ENCODE measurements at places on chromosomes 7 and 10. TPM values are rescaled to one million over a fixed set of nuclear protein-coding genes. Genes with fewer than 3 reads are reported as not detected.
A peak's percentile ranks its signal among the peaks of the same experiment; 100 is the strongest.

DNA sequence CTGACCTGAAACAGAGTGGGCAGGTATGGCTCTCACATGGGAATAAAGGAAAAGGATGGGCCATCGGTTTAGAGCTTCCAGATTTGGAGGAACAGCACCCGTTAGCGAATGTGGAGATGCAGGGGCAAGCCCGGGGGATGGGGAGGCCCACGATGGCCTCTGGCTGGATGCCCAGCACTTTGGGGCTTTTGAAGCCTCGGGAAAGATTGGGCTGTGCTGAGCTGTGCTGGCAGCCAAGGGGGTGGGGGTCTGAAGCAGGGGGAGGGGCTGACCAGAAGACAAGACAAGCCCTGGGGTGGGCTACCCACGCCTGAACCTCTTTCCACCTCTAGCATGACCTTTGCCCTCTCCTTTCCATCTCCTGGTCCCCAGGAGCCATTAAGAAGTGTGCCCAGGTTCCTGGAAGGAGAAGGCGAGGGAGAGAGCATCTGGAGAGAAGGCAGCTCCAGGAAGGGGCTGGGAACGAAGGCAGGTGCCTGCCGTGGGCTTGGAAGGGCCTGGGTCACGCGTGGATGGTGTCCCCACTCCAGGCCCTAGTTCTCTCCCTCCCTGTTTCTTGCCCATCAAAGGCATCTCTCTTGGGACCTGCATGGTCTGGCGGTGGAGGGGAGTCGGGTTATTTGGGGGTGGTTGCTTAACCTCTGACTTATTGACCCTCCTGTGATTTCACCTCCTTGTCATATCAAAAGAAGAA, 39.7 kb downstream of the JAKMIP3 start:
- H3K27me3 ChIP-seq, result peaks cover 6% of the 10 kb centered on the region
- no peaks in the 10 kb centered on the region for H3K4me1 ChIP-seq
- no peak for DNase-seq
- no peak overlapping the region for H3K27ac ChIP-seq
- H3K4me3 ChIP-seq, result no peak overlapping the region
- no peaks in the 10 kb centered on the region for H3K36me3 ChIP-seq

DNA sequence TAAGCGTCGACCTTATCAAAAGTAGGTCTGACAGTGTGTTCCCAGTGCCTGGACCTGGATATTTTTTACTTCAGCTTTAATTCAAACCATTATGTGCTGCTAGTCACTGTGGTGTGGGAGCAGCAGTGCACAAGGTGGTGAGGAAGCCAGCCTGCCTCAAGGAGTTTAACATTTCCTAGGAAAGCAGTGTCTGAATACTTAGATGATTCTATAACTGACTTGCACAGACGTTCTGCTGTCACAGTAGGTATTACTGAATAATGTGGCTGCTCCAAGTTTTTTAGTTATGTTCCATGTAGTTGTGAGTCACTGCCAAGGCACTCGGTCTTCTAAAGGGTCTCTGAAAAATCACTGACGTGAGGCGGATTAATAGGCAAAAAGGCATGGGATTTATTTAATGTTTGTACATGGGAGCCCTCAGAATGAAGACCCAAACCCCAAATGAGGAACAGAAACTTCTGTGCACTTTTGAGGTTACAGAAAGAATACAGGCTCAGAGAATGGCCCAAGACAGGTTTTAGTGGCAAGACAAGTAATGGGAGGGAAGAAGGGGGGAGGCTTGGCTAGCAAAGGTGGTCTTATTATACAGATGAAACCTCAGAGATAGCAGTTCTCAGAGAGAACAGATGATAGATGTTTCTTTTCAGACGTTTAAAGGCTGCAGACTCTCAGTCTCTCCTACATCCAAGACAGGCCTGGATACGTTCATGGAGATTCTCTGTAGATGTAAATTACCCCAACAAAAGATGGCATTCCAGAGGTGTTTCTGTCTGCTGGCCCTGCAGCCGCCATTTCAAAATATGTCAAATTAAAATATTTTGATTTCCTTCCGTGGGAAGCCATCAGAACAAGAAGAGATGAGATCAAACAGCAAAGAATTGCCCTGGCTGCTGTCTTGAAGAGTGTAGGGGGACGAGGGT, 209.3 kb downstream of the SDK1 start:
- H3K27ac ChIP-seq, result no peak overlapping the region
- H3K4me1 ChIP-seq, result no peaks in the 10 kb centered on the region
- H3K27me3 ChIP-seq, result no peaks in the 10 kb centered on the region
- H3K36me3 ChIP-seq, result no peaks in the 10 kb centered on the region
- DNase-seq, result no peak
- no peak overlapping the region for H3K4me3 ChIP-seq

- DNase-seq, result no peak
- no peaks in the 10 kb centered on the region for H3K36me3 ChIP-seq
- no peaks in the 10 kb centered on the region for H3K27me3 ChIP-seq
- H3K4me3 ChIP-seq, result no peak overlapping the region
- H3K4me1 ChIP-seq, result no peaks in the 10 kb centered on the region
- no peak overlapping the region for H3K27ac ChIP-seq
Observed at GRCh38 chr7:127066974-127067373, 185.8 kb downstream of the GRM8 start.

GRCh38 chr10:48404646-48405045, 98.2 kb downstream of the MAPK8 start:
- no peaks in the 10 kb centered on the region for H3K27me3 ChIP-seq
- no peak for DNase-seq
- H3K4me1 ChIP-seq, result no peaks in the 10 kb centered on the region
- H3K36me3 ChIP-seq, result peaks cover under 1% of the 10 kb centered on the region
- no peak overlapping the region for H3K4me3 ChIP-seq

- peaks cover 33% of the 10 kb centered on the region for H3K27me3 ChIP-seq
- peak; percentile 78 for DNase-seq
- H3K27ac ChIP-seq, result no peak within 1 kb of the TSS
- H3K4me1 ChIP-seq, result peaks cover 20% of the 10 kb centered on the region
- peak within 1 kb of the TSS; percentile 47 for H3K4me3 ChIP-seq
Observed at GRCh38 chr10:52313933-52314821, at the start of gene DKK1. Gene DKK1 (plus strand): TSS chr10:52314281. CDS start chr10:52314435, 154 bp downstream.

DNA sequence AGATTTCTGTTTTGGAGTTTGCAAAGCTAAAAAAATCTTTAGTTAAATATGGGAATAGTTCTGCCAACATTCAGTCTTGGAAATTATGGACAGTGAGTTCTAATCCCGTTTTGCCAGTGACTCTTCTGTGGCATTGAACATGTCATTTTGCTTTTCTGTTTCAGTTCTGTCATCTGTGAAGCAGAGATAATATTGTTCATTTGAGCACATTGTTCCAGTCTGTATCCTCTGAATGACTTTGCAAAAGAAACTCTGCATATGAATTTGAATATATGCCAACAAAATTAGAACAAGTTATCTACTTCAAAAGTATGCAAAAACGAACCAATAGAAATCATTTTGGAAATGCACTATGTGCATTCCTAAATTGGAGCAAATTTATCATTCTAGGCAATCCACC, 746.0 kb upstream of the POT1 start:
- H3K36me3 ChIP-seq, result no peaks in the 10 kb centered on the region
- H3K27me3 ChIP-seq, result no peaks in the 10 kb centered on the region
- H3K27ac ChIP-seq, result no peak overlapping the region
- H3K4me3 ChIP-seq, result no peak overlapping the region
- DNase-seq, result no peak

DNA sequence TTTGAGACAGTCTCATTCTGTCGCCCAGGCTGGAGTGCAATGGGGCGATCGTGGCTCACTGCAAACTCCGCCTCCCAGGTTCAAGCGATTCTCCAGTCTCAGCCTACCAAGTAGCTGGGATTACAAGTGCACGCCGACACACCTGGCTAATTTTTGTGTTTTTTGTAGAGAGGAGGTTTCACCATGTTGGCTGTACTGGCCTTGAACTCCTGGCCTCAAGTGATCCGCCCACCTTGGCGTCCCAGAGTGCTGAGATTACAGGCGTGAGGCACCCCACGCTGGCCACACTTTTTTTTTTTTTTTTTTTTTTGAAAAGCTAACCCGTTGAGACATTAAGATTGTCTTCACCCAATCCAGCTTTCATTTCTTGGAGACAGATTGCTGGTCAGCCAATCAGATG, 2.1 kb downstream of the ZNF273 start:
- DNase-seq, result no peak
- H3K4me3 ChIP-seq, result no peak overlapping the region
- peaks cover 3% of the 10 kb centered on the region for H3K4me1 ChIP-seq
- no peak overlapping the region for H3K27ac ChIP-seq
- no peaks in the 10 kb centered on the region for H3K27me3 ChIP-seq

DNA sequence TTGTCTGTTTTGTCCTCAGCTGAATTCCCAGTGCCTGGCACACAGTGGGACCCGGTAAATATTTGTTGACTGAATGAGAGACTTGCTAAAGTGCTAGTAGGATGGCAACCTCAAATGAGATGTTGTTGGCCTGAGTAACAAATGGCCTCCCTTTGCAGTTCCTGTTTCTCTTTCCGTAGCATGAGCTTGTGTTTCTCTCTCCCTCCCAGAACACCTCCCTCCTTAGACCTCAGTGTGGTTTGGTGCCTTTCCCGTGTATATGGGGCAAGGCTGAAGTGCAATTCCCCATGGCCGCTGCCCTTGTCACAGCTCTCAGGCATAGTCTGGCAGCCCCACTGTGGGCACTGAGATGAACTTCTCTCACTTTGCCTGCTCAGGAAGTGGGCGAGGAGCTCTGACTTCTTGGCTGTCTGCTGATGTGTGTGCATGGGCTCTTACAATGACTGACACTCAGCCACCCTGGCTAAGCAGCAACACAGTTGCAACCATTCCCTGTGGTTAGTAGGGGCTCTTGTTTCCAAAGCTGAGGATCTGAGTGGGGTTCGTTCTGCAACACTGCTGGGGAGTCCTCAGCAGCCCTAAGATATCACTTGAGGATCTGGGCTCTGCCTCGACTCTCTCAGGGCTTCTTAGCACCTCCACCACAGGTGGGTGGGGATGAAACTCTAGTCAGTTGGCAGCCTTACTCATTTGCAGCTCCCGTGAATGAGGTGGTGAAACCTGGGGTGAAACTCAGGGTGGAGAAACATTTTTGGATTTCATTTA, 136.1 kb downstream of the ICA1 start:
- H3K4me1 ChIP-seq, result no peaks in the 10 kb centered on the region
- H3K27me3 ChIP-seq, result no peaks in the 10 kb centered on the region
- H3K27ac ChIP-seq, result peak overlapping the region; percentile 25
- H3K4me3 ChIP-seq, result no peak overlapping the region
- peak; percentile 67 for DNase-seq

DNA sequence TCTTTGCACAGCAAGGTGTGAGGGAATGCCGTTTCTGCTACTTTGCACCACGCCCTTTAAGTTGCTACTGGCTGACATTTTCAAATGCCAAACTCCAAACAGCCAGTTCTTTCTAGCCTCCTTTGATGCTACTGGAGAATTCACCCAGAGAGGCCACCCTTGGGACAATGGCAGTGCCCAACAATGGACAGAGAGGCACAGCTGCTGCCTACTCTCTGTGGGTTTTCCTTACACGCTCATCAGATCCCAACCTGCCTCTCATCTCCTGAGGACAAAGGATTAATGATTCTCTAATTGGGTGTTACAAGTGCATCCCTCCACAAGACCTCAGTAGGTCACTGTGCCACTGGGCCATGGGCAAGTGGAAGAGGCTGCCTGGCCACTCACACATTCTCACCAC, 105.8 kb downstream of the COBL start:
- no peak overlapping the region for H3K27ac ChIP-seq
- H3K4me3 ChIP-seq, result no peak overlapping the region
- no peaks in the 10 kb centered on the region for H3K4me1 ChIP-seq
- DNase-seq, result no peak
- H3K27me3 ChIP-seq, result no peaks in the 10 kb centered on the region
- H3K36me3 ChIP-seq, result no peaks in the 10 kb centered on the region

- H3K36me3 ChIP-seq, result no peaks in the 10 kb centered on the region
- H3K27me3 ChIP-seq, result peaks cover 29% of the 10 kb centered on the region
- H3K4me3 ChIP-seq, result no peak overlapping the region
- H3K4me1 ChIP-seq, result no peaks in the 10 kb centered on the region
- no peak for DNase-seq
Observed at GRCh38 chr7:129163875-129164544, 19.5 kb downstream of the TSPAN33 start.

GRCh38 chr7:92608380-92609322, 18.5 kb upstream of the FAM133B start:
- no peaks in the 10 kb centered on the region for H3K4me1 ChIP-seq
- peak; percentile 87 for DNase-seq
- no peaks in the 10 kb centered on the region for H3K36me3 ChIP-seq
- H3K27ac ChIP-seq, result no peak overlapping the region

GRCh38 chr7:46009211-46009610, 88.1 kb upstream of the IGFBP3 start:
- no peaks in the 10 kb centered on the region for H3K36me3 ChIP-seq
- H3K27ac ChIP-seq, result no peak overlapping the region
- H3K4me3 ChIP-seq, result no peak overlapping the region
- H3K27me3 ChIP-seq, result no peaks in the 10 kb centered on the region
- no peaks in the 10 kb centered on the region for H3K4me1 ChIP-seq

- H3K4me1 ChIP-seq, result peaks cover 4% of the 10 kb centered on the region
- peaks cover 17% of the 10 kb centered on the region for H3K27me3 ChIP-seq
- no peaks in the 10 kb centered on the region for H3K36me3 ChIP-seq
- H3K4me3 ChIP-seq, result no peak overlapping the region
Observed at GRCh38 chr7:76283254-76284159, 19.0 kb upstream of the HSPB1 start.

DNA sequence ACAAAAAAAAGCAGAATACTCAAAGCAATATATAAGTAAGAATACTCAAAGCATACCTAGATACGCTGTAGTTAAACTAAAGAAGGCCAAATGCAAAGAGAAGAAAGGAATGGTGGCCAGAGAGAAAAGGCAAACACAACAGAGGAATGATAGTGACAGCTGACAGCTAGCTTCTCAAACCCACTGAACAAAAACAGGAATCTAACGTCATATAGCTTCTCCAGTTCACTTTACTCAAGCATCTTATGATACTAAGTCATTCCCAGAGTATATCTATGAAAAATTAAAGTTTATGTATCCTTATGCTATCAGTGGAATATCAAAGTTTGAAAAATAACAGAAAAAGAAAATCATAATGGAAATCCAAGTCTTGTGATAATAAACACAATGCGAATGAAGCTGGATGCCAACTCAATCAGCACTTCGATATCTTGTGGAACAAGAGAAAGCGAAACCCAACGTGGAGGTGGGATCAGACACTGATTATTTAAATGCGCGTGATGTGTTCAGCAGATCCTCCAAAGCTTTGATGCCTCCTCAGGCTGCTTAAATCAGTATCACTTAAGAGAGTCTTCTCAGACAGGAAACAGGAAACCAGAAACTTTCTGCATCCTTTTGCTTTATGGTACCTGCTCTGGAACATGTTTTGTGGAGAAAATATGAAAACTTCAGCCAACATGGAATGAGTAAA, 102.8 kb downstream of the PIP4K2A start:
- no peak for DNase-seq
- no peak overlapping the region for H3K4me3 ChIP-seq
- peaks cover 22% of the 10 kb centered on the region for H3K36me3 ChIP-seq
- no peaks in the 10 kb centered on the region for H3K27me3 ChIP-seq

Gene MLXIPL
- total RNA-seq, result 11.1 TPM

Gene LFNG
- total RNA-seq, result 35.4 TPM

Gene GIMAP6
- 61.7 TPM for total RNA-seq

Gene IL6
- 6.5 TPM for total RNA-seq

Gene PNLIP
- not detected for total RNA-seq

Gene PTTG1IP2
- not detected for total RNA-seq

Gene CYP2W1
- not detected for total RNA-seq

Gene SRRT
- total RNA-seq, result 105 TPM

Gene TMEM176A
- 63.7 TPM for total RNA-seq

Gene KLF14
- total RNA-seq, result not detected

Gene MRLN
- not detected for total RNA-seq

Gene OR2F2
- not detected for total RNA-seq

Gene TRA2A
- total RNA-seq, result 71.6 TPM

All from upper lobe of right lung (tissue), 1 donor.